ENCODE measurements at places on chromosomes 1 and 21.

- no peak for DNase-seq
Observed at GRCh38 chr1:187999973-188000372, 1171.2 kb downstream of the PLA2G4A start.

GRCh38 chr1:173453982-173454381 lies 23.2 kb upstream of the PRDX6 start:
- DNase-seq = peak; percentile 45

DNA sequence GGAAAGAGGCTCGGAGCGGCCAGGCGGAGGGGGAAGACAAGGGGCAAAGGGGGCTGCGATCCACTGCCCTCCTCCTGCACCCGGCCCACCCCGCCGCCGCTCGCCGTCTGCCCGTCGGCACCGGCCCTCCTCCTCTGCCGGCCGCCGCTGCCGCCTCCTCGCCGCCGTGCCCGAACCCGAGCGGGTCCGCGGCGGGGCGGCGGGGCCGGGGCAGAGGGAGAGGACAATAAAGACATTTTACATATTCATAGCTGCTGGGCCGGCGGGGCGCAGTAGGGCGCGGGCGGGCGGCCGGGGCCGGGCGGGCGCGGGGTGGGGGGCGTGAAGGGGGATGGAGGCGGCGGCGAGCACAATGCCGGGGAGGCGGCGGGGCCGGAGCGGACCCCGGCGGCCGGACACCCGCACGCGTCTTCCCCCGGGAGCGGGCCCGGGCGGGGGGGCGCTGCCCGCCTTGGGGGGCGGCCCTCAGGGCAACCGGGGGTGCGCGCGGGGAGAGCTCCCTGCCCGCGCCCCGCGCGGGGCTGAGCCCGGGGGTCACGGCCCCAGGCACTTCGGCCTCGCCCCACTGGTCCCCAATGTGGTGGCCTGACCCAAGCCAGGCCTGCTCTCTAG lies 546 bp downstream of the POU2F1 start:
- peak; percentile 14 for DNase-seq

DNA sequence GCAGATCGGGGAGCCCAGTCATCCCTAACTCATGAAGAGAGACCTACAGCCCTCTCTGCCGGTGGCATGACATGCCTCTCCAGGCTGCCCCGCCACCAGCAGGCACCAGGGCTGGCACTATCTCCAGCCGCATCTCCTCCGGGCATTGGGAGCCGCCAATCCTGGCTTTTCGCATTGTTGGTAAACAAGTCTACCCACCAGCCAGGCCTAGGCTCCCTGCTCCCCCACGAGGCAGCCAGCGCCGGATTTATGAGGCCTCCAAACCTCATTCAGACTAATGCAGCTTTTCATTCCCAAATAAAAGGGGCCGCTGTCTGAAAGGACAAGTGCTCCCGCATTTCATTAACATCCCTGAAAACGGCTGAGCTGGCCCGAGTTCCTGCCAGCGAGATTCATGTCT lies 3.4 kb upstream of the GRIK3 start:
- DNase-seq = no peak

Measured in AG08396 (cell line).